Vagina (tissue), 2 donors: ENCODE measurements at places on chromosomes 2 and 18.

- DNase-seq: no peak
Measured at GRCh38 chr2:42978175-42978886, 185.9 kb upstream of the HAAO start.

GRCh38 chr2:173021939-173022371 lies 53.7 kb upstream of the MAP3K20 start:
- DNase-seq: no peak

DNA sequence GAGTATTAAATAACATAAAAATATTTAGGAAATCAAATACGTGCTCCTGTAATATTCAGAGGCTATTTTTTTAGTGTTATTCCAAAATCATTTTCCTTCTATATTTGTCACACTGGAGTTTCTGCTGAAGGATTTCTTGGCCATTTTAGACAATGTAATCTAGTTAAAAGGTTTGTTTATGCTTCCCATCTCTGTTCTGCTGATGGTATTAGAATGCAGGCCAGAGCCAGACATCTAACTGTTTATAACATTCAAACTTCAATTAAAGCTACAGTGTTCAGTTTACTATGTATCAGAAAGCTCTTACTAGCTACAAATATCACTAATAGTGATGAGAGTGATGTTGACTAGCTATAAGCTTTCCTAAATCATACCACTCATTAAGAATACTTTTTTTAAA lies 7.9 kb downstream of the MBD5 start:
- no peak for DNase-seq

DNA sequence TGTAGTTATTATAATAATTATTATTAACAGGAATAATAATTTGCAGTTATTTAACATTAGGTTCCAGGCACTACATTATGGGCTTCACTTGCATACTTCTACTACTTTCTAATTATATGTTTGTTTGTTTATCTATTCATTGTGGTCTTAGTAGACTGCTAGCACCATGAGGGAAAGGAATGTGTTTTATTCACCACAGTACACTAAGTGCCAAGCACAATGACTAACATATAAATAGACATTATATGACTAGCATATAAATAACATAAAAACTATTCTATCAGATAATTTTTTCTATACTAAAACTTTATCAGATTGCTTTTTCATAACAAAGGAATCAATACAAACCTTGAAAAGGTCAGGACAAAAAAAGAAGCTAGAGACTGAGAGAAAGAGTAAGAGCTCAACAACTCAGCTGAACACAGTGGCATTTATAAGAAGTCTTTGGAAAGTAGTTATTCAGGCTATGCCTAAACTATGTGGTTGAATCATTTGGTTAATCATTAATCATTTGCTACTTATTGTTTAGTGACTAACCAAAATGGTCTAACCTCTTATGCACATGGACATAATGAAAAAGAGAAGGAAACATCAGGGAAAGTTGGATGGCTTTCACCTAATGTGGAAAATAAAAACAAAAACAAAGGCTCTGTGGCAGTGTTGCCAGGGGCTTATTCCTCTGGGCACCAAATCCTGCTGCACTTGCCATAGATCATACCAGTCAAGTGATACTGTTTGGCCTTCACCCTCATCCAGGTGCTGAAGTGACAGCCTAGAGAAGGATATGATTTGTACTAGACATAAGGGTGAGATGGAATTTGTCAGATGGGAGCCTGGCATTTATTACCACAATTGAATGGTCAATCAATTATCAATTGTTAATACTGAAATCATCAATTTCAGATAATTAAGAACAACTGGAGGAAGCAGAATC lies 174.9 kb downstream of the ETAA1 start:
- no peak for DNase-seq

DNA sequence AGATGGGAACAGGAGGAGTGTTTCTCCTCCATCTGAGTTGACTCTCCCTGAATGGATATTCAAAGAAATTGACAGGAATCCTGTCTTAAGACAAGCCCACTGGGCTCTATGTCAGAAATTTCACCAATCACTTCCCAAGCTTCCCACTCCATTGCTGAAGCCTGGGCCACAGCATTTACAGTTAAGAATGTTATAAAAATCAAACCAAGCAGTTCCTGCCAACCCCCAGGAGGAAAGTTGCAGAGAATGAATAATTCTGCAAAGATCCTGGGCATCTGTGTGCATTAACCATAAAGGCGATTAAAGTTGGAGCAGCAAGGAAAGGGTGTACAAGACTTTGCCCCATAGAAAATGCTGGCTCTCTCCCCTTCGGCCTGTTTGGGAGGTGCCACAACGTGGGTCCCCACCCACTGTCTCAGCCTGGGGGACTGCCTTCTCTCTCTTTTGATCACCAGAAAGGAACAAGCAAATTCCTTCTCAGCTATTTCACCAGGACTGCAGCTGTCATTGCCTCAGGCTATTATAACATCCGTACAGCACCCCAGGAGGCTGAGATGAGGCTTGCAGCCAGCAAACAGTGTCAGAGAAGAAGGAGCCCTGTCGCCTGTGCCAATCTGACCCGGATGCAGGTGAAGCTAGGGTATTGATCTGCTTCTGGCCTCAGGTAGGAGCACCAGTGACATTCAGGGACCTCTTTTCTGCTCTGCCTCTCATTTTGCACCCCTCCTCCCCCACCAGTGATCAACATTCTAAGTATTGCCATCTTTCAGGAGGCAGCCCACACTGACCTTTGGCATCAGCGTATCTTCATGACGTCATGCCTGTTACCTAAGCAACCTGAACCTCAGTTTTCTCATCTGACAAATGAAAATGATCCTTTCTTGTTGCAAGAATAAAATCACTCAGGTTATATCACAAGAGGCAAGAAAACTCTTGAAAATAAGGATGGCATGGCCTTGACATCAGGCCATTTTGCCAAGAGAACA lies 219.0 kb downstream of the SH3BP4 start:
- DNase-seq: no peak

DNA sequence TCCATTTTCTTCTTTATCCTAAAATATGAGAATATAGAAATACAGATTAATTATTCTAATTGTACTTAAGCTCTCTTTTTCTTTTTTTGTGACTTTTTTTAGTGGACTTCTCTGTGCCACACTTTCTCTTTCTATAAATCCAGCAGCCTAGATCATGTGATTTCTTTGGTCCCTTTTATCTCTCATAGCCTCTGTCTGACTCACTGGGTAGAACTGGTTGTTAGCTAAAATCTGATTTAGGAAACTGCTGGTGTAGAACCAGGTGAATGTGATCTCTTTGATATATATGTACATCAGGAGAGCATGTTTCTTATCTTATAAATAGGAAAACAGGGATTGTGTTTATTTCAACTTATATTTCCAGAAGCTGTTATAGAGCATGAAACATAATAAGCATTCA lies 54.9 kb downstream of the VRK2 start:
- no peak for DNase-seq

DNA sequence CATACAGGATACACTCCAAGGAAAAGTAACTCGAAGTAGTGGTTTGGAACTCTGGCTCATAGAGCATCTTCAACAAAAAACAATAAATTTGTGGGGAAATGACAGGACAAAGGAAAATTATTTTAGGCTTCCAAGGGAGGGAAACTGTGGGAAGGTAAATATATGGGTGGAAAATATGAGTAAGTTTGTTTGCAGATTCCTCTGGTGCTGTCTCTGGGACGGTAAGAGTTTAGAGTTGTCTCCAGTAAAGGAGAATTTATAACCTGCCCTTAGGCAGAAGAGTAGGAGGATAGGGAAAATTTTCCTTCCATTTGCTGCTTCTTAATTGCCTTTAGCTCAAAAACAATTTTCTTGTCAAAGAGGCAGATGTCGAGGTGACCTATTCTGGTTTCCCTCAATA lies 19.3 kb downstream of the HNMT start:
- DNase-seq: no peak

DNA sequence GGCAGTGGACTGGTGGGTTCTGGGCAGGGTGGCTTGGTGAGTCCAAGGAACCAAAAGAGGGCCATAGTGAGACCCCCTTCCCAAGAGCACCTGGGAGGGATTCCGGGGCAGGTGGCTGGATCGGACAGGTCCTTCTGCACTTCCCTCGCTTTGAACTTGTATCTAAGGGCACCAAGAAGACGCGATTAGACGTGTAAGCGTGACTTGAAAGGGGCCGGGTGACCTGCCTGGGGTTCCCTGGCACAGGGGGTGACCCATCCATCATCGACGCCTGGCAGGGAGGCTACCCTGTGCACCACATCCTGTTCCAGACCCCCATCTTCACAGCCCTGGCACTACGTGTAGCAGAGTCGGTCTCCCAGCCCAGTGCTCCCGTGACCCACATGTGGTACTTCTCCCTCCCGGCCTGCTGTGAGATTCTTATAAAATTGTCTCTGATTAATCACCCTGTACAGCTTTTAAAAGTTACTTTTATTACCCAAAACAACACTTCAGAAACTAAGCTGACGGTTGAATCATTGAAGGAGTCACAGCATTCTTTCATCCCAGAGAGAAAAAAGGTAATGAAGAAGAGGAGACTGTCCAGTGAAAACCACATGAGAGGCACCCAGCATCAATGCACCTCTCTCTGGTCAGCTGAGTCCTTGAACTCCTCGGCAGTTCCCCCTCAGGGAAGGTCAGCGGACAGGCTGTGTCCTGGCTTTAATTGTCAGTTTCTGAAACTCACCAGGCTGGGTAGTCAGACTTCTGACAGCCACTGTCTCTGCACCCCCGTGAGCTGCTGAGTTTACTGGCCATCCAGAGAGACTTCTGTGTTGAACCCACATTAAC lies 13.0 kb downstream of the SH3BP4 start:
- DNase-seq: no peak
